Stimulated activated CD8-positive, alpha-beta memory T cell treated with anti-CD3 and anti-CD28 coated beads, Interleukin-4, amount 100 ng/mL, for 4 hours (primary cell): ENCODE measurements at places on chromosomes 16 and 17.

GRCh38 chr16:27363797-27364196 lies 38.2 kb upstream of the IL21R start:
- no peak for DNase-seq

- no peak for DNase-seq
Measured at GRCh38 chr17:59381716-59382570, 50.5 kb downstream of the YPEL2 start.

GRCh38 chr16:89040861-89041570 lies 52.6 kb upstream of the ACSF3 start:
- DNase-seq, result no peak

- DNase-seq, result no peak
Measured at GRCh38 chr16:57628008-57628781, at the start of gene ADGRG1. TSS of gene ADGRG1 (plus strand) at chr16:57628630. CDS start at chr16:57650288, 21,658 bp downstream.

DNA sequence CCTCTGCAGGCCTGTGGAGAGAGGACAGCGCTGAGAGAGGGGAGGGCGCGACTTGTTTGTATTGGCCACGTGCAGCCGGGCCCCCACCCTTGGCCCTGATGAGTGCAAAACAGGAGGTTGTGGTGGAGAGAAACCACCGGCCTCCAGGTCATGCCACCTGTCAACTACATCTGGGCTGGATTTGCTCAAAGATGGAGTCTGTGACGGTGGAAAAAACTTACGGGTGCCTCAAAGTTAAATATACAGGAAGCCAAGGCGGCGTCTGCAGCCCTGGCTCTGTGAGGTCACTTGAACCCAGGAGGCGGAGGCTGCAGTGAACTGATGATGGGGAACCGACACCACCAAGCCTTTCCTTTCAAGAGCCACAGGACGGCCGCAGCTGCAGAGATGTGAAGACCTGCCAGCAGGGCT lies 15.7 kb downstream of the C16orf74 start:
- no peak for DNase-seq

GRCh38 chr16:28990375-28991040 lies 5.7 kb downstream of the LAT start:
- DNase-seq, result no peak

- DNase-seq, result no peak
Measured at GRCh38 chr17:9242497-9242881, 221.2 kb downstream of the NTN1 start.

GRCh38 chr16:3054965-3055733 lies 8.8 kb downstream of the MMP25 start:
- DNase-seq, result no peak

DNA sequence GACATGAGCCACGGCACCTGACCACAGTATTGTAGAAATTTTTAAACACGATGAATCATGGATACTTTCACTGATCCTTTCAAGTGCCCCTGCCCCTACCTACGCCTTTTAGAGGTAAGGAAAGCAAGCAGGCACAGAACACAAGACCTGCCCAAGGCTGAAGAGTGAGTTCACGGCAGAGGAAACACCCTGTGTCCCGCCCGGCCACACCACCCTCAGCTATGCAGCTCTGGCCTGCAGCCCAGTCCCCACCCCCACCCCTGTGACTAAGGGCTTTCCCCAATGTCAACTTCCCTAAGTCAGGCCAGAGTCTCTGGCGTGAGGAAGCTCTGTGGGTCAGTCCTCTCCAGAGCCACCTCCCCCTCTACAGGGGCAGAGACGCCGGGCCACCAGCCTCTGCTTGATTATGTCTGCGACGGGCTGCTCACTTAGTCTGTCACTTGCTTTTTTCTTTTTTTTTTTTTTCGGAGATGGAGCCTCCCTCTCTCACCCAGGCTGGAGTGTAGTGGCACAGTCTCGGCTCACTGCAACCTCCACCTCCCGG lies 8.4 kb downstream of the SLC16A5 start:
- no peak for DNase-seq
